ENCODE measurements at places on chromosomes 1 and 21.

GRCh38 chr1:17094664-17095063 lies 24.6 kb downstream of the PADI2 start:
- no peak for DNase-seq

- no peak for DNase-seq
Observed at GRCh38 chr1:21703318-21703963, 34.3 kb upstream of the RAP1GAP start.

DNA sequence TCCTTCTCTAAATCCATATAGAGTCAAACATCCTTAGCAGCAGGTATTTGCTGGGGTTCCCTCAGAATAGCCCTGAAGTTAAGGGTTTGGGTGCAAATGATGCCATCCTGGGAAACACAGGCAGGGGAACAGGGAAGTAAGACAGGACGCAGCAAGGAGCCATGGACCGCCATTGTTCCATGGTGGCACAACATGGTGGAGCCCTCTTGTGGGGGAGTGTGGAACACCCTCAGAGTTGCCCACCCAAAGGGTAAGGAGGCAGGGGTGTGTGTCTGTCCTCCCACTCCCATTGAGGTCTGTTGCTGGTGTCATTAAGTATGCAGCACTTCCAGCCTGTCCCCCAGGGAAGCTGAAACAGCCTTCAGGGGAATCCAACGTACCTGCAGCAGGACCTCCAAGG lies 20.4 kb upstream of the RCAN1 start:
- no peak for DNase-seq

GRCh38 chr21:35467566-35467965 lies 418.5 kb upstream of the RUNX1 start:
- no peak for DNase-seq

GRCh38 chr1:27601321-27601770 lies 2.6 kb downstream of the AHDC1 start:
- no peak for DNase-seq

DNA sequence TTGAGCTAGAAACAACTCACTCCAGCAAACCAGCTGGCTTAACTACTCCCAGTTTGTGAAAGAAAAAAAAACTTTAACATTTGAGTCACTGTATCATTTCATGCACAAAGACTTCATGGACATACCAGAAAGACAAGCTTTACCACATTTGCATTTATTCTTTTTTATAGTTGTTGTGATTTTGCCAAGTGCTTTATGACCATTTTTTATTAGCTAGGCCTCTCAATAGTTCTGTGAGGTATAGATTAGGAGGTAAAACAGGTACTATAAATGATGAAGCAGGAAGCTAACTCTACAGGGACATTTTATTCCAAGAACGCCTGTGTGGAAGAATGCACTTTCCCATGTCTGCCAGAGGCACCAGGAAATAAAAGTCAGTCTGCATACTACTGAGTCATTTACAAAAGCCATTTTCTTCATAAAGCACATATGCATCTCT lies 8.2 kb upstream of the DENND1B start:
- no peak for DNase-seq

DNA sequence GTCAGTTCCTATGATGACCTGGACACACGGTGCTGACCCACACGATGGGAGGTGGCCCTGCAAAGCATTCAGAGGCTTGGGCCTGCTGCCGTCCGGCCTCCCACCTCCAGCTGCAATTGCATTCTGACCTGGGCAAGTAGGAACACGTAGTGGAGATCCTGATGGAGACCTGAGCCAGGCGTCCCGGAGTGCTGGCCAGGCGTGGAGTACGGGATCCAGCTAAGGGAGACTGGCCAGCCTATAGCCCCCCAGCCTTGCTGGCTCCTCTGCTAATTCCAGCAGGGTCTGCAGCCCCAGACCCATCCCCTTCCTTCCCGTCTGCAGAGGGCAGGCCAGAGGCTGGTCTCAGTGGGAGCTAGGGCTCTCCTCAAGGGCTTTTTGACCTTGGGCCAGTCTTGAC lies 11.2 kb downstream of the CD46 start:
- no peak for DNase-seq

DNA sequence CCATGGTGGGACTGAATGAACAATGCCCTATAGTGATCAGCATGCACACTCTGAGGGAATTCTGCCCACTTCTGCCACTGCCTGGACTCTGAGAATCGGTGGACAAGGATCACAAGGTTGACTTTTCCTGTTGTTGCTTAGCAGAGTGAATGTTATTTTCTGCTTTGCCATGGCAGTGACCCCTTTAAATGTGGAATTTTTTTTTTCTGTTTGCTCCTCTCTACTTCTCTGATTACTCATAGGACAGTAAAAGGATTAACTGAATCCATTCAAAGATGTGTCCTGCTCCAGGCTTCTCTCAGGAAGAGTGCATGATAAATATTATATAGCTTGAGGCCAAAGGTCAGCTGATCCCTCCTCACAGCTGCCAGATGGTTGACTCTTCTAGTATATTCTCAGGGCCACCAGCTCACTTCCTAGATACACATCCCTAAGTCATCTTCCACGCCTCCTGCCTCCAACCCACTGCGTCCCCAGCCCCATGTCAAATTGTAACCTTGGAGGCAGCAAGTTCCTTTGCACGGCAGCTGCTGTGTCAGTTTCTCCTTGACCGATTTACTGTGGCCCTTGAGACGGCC lies 74.0 kb upstream of the RALGPS2 start:
- DNase-seq, result no peak

- DNase-seq, result no peak
Observed at GRCh38 chr1:118902299-118902698, 85.8 kb downstream of the TBX15 start.
